Spinal cord (tissue), 10 donors: ENCODE measurements at places on chromosomes 3 and 15.

DNA sequence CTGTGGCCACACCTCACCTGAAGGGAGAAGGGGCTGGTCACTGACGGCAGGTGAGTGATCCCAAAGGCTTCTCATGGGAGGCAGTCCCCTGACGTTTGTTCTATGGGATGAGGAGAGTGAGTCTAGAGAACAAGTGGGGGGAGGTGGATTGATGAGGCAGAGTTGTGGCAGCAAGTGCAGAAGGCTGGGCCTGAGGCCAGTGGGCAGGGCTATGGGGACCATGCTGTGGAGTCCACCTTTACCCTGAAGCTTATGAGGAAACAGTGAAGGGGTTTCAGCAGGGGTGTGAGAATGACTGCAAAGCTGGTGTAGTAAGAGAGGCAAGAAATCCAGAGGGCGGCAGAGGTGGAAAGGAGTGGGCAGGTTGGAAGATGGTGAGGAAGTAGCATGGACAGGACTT, 96.9 kb upstream of the PFN2 start:
- DNase-seq: no peak

DNA sequence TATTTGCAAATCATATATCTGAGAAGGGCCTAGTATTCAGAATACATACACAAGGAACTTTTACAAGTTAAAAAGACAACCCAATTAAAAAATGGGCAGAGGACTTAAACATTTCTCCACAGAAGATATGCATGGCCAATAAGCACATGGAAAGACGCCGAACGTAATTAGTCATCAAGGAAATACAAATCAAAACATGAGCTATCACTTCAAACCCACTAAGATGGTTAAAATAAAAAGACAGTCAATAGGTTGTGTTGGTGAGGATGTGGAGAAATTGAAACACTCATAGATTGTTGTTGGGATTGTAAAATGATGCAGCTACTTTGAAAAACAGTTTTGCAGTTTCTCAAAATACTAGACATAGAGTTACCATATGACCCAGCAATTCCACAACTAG, 61.2 kb upstream of the NEO1 start:
- DNase-seq: no peak

GRCh38 chr15:31349233-31350141, 22.9 kb downstream of the KLF13 start:
- no peak for DNase-seq

DNA sequence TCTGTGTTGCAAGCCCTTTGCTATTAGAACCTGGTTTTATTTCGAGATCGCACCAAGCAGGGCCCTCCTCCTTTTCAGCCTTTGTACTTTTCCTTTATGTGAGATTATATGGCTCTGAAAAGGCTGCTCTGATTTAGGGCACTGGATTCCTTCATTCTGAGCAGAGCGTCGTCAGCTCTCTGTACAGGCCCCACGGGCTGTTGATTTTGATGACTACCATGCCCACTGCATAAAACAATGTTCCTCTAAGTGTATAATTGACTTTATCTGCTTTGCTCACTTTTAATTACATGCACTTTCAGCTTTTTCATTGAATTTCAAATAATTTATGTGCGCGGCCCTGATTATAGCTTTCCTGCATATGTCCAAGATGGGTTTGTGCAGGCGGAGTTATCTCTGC, 4.4 kb upstream of the PSMD6 start:
- DNase-seq: peak; percentile 63

GRCh38 chr15:89835176-89835564, 20.5 kb upstream of the ANPEP start:
- no peak for DNase-seq

DNA sequence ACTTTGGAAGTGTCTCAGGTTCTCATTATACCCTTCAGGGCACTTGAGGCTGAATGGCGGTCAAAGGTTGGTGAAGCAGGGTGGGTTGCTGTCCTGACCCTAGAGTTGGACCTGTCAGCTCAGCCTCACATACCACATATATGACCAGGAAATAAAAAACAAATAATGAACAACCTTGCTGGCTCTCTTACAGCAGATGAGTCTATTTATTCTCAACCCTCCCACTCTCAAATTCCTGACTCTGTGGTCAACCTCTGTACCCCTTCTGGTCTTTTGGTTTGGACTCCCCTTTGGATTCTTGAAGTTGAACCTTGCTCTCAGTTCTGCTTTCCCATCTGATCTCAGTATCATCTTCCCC, 16.9 kb downstream of the PPP2R3A start:
- DNase-seq: no peak

DNA sequence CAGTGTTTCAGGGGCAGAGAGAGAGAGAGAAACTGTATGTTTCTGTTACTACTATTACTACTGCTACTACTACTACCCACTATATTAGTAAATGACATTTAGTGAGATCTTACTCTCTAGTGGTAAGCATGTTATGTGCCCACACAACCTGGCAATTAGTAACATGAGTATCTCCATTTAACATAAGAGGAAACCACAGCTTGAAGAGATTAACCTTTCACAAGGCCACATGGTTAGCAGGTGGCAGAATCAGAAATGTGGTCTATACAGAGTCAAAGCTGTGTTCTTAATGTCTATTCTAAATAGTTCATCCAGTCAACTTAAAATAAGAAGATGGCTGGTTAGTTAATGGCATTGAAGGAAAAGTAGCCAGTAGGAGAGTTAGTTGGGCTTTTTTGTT, 961.6 kb downstream of the MCTP2 start:
- DNase-seq: no peak

GRCh38 chr3:66606868-66607267, 106.0 kb upstream of the LRIG1 start:
- no peak for DNase-seq

DNA sequence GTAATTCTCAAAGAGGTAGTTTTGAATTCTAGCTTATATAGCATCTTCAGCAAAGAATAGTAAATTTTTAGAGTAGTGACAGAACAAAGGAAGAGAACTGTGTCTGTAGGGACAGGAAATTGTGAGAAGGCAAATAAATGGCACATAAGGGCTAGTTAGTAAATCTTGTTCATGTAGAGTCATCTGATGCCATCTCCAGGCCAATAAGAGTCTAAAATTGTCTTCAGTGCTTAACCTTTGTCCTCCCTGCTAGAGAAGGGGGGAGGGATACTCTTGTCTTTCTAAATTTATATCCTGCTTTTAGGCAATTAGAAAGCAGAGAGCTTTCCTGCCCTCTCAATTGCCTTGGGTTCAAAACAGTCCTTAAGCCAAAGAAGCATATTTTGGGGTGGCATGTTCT, 87.0 kb upstream of the DNAJC19 start:
- DNase-seq: no peak

DNA sequence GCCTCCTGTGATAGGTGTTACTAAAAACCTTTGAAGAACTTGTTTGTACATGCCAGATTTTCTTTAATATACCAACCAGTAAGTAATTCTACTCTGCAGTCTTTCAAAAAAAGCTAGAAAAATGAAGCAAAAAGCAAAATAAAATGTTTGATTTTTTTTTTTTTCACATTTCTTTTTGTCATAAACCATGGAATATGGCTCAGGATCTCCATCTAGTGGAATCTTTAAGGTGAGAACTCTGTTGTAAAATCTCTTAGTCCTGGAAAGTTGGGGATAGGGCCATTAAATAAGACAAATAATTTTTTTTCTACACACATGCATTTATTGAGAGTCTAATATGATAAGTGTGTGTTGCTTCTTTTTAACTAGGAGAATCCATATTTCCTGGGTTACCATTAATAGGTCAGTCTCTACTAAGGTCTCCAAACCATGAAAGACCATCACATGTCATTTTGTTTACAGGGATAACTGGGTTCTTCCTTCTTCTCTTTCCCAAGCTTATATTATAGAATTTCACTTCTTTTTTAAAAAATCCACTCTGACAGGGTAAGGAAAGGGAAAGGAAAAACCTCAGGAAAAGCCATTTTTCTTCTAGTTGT, 84.6 kb downstream of the SLC9A9 start:
- peak; percentile 75 for DNase-seq

GRCh38 chr3:128879991-128880390, 571 bp downstream of the ACAD9 start:
- DNase-seq: no peak

DNA sequence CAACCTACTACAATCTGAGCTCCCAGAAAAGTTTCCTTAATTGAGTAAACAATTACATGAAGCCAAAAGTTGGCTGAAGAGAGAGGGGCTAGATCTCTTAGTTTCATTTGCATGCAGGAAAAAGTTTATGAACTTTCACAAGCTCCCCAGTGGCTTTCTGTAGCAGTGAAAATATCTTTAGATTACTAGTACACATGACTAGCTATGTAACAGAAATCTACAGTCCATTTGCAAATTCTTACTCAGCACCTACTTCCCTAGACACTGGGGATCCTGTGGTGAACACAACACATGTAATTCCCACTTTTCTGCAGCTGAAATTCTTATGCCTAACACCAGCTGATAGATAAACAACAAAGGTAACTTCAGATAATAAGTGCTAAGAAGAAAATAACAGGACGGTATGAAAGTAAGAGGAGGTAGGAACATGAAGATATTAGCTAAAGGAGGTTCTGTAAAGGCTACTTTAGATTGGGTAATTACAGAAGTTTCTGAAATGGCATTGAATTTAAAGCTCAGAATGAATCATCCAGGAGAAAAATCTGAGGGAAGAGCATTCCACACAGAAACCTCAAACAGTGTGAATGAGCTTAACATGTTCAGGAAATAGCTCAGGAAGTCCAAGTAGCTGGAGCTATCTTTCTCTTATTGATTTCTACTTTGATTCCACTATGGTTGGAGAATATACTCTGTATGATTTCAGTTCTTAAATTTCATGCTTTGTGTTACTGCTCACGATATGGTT, 204.8 kb downstream of the MAGI1 start:
- no peak for DNase-seq

DNA sequence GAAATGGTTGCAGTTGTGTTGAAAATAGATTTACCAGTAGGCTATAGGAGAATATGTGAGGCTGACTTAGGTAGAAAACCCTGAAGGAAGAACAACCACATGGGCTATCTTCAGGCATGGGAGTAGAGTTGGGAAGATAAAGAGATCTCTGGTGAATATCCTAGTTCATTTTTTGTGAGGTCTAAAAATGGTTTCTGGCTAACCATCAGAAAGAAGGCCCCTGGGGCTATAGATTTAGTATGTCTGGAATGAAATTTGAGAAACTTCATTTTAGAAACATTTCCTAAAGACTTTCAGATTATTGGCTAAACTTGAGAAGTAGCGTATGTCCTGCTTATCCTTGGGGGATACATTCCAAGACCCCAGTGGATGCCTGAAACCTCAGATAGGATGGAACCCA, 148.2 kb downstream of the NAALADL2 start:
- no peak for DNase-seq
